ENCODE measurements at places on chromosomes 2 and 18.

- DNase-seq, result no peak
These were observed 43.9 kb upstream of the RFX8 start for GRCh38 chr2:101518578-101519492.

DNA sequence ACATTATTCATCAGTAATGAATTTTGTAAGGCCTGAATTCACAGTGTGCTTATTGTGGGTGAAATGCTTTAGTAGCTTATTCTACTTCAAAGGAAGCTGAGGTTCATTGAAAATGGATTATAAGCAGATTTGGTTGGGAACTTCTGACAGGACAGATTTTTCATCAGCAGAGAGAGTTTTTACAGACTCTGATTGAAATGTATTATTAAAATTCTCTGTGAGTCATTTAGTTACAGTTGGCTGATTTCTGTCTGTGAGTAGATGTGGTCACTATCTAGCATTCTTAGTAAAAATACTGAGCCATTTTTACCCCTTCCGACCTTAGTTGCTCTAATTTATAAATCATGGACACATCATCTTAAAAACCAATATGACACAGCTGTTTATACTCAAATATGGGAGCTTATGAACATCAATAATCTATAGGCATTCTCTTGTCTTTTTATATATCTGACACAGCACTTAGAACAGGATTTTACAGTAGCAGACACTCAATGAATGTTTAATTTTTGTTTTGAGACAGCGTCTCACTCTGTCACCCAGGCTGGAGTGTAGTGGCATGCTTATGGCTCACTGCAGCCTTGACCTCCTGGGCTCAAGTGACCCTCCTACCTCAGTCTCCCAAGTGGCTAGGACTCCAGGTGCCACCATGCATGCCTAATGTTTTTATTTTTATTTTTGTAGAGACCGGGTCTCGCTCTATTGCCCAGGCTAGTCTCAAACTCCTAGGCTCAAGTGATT is 239.6 kb downstream of the BABAM2 start:
- no peak for DNase-seq

- no peak for DNase-seq
These were observed 72.7 kb upstream of the UBE2E3 start for GRCh38 chr2:180907731-180908130.

GRCh38 chr2:157236404-157236803 is 21.1 kb upstream of the GALNT5 start:
- no peak for DNase-seq

DNA sequence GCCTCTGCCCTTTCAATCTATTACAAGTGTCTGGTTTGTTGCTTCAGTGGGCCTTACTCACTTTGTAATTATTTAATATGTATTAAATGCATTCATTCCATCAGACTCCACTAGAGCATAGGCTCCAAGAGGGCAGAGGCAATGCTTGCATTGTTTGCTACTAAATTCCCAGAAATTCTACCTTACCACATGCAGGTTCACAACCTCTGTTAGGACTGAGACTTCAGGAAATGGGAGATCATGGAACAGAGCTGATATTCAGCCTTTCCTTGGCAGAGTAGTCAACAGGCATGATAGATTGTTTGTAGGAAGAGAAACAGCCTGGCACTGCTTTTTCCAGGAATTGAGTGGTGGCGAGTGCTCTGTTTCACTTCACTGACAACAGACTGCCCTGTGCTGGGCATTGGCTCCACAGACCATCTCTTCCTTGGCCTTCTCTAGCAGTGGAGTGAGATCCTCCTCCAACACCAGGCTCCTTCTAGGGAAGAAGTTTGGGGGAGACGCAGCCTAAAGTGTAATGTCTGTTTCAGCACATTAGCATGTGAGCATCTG is 6.2 kb upstream of the MATN3 start:
- no peak for DNase-seq

GRCh38 chr2:172087207-172087779 is 2.0 kb downstream of the DLX1 start:
- no peak for DNase-seq

- DNase-seq, result no peak
These were observed 287.6 kb downstream of the SETBP1 start for GRCh38 chr18:44968336-44968735.

- DNase-seq, result no peak
These were observed 771.7 kb downstream of the ADCYAP1 start for GRCh38 chr18:1676387-1676786.

Measured in NCI-H2081 treated with DMSO at 0.1 percent for 48 hours (cell line).